Activated CD4-positive, alpha-beta T cell treated with anti-CD3 and anti-CD28 coated beads, Interleukin-2, amount 50 U/mL, for 4 hours (primary cell): ENCODE measurements at places on chromosomes 11 and 22.

DNA sequence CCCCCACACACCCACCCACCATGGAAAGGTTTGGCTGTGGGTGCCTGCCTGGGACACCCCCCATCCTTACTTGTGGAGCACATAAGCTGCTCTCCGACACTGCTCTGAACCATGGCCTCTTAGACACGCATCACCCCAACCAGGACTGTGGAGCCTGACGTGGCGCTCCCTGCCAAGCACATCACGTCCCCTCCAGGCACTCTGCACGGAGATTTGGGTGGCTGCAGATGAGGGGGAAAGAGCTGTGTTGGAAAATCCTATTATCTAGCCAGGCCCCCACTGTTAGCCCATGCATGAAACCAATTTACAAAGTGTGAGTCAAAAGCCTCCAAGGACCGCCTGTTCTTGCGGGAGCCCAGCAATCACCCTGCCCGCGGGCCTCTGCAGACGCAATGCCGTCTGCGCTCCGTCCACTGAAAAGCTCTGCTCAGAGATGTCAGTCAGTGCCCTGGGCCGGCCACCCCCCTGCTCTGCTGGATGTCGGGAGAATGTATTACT, 163.4 kb upstream of the NECTIN1 start:
- DNase-seq: no peak

DNA sequence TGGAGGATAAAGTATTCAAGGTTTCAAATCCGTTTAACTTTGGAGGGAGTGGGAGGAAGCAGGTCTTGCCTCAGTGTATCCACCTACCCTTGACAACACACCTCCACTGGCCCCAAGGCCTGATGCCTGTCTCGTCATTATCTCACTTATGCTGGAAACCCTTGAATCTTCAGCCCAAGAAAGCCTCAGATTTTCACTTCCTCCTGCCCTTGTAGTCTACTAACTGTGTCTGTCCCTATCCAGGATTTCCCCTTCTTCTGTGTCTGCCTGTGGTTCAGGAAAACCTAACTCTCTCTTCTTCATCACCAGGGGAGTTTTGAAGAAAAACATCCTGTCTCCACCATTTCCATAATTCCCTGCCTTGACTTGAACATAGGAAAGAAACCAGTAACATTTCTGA, 56.1 kb downstream of the SYT9 start:
- no peak for DNase-seq

DNA sequence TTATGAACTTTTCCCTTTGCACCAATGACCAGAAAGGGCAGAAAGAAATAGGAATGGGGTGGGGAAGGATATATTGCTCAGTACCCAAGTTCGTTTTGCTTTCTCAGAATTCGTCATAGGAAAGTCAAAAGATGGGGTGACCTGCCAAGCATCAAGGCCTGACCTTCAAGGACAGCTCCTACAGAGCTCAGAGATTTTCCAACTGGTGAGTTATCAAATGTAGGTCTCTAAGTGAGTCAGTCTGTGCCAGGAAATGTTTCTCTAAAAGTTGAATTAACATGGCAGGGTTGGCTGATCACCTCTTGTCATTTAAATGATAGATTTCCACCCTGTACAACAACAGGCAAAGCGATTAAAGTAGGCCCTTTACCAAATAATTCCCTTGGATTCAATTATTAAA, 307.2 kb downstream of the CADM1 start:
- DNase-seq: no peak

- DNase-seq: no peak
Observed at GRCh38 chr11:78031629-78032028, 8.6 kb upstream of the KCTD14 start.

DNA sequence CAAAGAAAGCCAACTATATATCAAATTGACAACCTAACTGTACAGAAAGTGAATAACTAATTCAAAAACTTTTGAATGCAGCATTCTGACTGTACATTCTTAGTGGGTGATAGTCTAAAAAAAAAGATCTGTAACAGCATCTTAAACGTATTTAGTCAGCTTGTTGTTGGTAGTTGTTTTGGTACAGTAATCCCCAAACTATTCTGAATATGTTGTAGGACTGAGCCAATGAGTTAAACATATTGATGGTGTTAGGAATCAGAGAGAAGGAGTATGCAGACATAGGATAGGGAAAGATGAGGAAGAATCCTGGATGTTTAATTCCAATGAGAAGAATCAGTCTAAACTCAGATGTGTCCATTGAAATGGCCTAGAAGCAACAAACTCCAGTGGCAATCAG, 41.9 kb upstream of the KIRREL3 start:
- DNase-seq: no peak

GRCh38 chr11:88122956-88123355, 52.3 kb downstream of the RAB38 start:
- DNase-seq: no peak

DNA sequence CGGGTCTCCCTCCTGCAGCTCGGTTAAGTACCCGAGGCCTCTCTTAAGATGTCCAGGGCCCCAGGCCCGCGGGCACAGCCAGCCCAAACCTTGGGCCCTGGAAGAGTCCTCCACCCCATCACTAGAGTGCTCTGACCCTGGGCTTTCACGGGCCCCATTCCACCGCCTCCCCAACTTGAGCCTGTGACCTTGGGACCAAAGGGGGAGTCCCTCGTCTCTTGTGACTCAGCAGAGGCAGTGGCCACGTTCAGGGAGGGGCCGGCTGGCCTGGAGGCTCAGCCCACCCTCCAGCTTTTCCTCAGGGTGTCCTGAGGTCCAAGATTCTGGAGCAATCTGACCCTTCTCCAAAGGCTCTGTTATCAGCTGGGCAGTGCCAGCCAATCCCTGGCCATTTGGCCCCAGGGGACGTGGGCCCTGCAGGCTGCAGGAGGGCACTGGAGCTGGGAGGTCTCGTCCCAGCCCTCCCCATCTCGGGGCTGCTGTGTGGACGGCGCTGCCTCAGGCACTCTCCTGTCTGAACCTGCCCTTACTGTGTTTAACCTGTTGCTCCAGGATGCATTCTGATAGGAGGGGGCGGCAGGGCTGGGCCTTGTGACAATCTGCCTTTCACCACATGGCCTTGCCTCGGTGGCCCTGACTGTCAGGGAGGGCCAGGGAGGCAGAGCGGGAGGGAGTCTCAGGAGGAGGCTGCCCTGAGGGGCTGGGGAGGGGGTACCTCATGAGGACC, 25.0 kb downstream of the FADS3 start:
- no peak for DNase-seq

- DNase-seq: no peak
Observed at GRCh38 chr11:19602891-19603290, 109.7 kb upstream of the NAV2 start.

- DNase-seq: no peak
Observed at GRCh38 chr11:26820739-26821138, 98.9 kb upstream of the SLC5A12 start.

DNA sequence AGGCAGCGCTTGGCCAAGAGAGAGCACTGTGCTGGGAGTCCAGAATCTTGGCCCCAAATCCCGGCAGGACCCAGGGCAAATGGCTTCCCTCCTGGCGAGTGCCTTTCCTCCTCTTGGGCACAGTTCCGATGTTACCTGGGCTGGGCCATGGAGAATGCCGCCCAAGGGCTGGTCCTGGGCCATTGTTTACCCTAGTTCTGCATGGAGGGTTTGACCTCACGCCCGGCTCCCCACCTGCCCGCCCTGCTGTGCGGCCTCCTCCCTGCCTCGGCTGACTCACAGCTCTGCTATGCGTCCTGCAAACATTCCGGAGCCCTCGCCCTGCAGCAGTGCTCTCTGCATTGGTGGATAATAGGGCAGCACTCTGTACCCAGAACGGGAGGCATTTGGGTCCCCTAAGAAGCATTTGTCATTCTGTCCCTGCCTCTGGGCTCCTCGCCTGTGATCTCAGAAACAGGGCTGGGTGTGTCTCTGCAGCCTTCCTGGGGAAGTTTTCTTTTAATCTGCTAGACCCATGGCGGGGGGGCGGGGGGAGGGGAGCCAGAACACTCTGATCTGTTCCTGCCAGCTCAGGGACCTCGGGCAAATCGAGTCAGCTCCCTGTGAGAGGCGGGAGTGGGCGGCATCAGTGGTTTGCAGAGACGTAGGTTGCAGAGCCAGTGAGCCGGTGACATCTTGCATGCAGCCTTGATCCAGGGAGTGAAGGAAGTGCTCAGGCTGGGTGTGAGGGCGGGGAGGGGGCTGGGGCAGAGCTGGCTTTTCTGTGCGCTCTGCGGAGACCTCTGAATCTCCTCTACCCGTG, 32.9 kb upstream of the SMIM38 start:
- peak; percentile 89 for DNase-seq

GRCh38 chr11:62020661-62021060, 53.2 kb upstream of the FTH1 start:
- no peak for DNase-seq

- DNase-seq: no peak
Observed at GRCh38 chr11:62456630-62457029, 37.8 kb downstream of the SCGB1A1 start.

GRCh38 chr11:90919332-90919731, 696.5 kb upstream of the CHORDC1 start:
- no peak for DNase-seq

GRCh38 chr11:65613091-65613928, 711 bp downstream of the MAP3K11 start:
- DNase-seq: no peak

DNA sequence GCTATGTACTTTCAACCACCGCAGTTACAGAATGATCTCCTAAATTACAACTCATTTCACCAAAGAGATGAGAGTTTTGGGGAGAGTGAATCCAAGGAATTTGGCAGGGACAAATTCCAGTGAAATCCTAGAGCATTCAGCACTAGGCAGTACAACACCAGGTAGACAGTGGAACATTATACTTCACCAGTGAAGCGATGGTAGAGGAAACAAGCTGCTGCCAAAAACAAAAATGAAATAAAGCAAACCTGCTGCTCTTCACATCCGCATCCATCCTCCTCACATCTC, 16.9 kb downstream of the SMCO4 start:
- no peak for DNase-seq

- DNase-seq: peak; percentile 49
Observed at GRCh38 chr22:28019881-28020861, 101.1 kb upstream of the PITPNB start.

DNA sequence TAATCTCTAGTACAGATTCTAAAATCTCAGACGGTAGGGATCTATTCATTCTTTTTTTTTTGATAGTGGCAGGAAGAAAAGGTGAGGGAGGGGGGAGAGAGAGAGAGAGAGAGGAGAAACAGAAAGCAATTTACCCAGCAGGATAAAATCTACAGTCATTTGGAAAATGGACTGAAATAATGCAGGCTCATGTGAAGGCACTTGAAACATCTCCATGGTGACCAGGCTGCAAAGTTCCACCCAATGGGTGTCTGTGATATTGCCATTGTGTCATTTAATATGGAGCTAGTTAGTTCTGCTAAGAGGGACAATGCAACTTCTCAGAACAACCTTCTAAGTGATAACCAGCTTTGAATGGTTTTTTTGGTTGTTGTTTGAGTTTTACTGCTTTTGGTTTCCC, 165.2 kb upstream of the RAG2 start:
- no peak for DNase-seq
